ENCODE measurements at places on chromosomes 11 and 22.

GRCh38 chr11:134742224-134742612 lies 330.2 kb upstream of the B3GAT1 start:
- DNase-seq, result no peak

- no peak for DNase-seq
These were observed 73.9 kb upstream of the FGF3 start for GRCh38 chr11:69892986-69893555.

DNA sequence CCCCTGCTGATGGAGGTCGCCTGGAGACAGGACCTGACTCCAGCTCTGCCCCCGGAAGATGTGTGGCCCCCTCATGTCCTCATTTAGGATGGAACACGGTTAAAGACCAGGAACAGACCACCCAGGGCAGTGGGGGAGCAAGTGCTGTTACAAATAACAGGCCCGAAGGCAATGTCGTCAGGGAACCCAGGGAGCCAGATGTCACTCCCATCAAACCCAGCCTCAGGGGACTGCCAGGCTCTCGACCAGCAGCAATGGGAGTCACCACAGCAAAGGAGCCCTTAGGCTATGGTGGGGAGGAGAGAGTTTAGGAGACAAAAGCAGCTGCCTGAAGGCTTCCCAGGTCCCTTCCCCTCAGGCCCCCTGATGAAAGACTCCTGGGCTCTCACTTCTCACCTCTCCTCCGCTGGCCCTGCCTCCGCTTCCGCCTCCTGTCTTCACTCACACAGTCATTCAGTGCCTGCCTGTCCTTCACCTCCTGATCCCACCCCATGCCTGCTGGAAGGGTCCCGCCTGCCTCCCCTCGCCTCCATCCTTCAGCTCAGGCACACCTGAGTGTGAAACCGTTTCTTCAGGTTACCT lies 4.4 kb downstream of the RPS19BP1 start:
- DNase-seq, result no peak

- DNase-seq, result no peak
These were observed 563.1 kb upstream of the ISX start for GRCh38 chr22:34502821-34503220.

GRCh38 chr11:31812383-31813381 lies 1.6 kb upstream of the PAX6 start:
- no peak for DNase-seq

DNA sequence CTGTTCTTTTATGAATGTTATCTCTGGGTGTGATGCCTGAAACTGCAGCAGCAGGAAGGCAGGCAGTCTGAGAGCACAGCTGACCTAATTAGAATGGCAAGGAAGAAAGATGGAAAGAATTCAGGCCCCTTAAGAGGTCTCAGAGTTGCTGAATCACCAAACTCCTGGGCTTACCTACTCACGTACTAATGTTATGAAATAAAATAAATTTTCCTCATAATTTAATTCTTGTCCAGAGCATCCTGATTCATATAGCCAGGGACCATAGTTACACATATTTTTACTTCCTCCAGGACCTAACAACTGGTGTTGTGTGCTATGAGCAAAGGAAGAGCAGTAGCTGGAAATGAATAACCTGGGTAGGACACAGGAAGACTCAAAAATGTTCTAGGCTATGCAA lies 41.9 kb downstream of the SNX19 start:
- no peak for DNase-seq

GRCh38 chr11:32830413-32830738 lies 649 bp downstream of the PRRG4 start:
- no peak for DNase-seq

GRCh38 chr11:44530413-44531115 lies 34.9 kb upstream of the CD82 start:
- no peak for DNase-seq

DNA sequence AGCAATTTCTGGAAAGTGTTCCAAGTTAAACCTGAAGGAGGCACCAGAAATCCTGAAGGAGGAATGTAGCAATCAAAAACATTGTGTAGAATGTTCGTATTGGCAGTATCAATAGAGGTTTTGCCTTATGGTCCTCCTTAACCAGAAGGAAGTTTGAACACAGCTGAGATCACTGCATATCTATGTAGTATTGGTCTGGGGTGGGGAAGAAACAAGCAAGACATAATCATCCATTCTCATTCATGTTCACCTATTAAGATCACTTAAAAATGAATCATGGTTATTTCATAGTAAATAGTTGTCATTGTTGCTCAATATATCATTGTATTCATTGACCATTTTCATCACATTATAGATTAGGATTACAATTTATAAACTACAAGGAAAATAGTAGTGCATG lies 160.5 kb downstream of the DDX10 start:
- peak; percentile 2 for DNase-seq

DNA sequence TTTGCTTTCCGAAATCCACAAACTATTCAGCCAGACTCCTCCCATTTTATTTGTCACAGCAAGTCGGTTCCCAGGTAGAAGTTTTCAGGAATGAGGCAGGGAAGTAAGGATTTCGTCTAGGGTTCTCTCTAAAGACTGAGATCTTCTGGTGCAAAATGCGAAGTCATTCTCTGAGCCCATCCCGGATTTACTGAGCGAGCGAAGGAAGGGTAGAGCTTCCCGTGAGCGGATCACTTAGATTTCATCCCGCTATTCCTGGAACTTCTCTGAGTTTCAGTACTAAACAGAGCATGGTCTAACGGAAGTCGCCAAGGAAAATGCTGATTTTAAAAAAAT lies 3.1 kb upstream of the CALCA start:
- no peak for DNase-seq

DNA sequence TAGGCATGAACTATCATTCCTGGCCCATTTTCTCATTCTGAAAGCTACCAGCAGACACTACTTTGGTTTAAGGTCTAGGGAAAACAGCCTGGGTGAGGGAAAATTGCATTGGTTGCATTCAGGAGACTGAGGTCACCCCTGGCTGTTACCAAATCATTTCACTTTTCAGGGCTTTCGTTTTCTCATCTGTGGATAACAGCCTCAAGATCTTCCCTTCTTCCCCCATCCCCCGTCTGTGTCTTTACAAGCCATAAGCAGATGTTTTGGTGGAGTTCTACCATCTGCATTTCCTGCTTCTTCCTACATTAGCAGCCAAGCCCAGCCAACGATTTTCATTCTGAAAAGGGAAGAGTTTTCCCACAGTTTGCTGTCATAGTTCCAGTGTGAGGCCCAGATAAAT lies 130.4 kb downstream of the HIPK3 start:
- DNase-seq, result no peak

- DNase-seq, result no peak
These were observed 6.3 kb downstream of the BEST1 start for GRCh38 chr11:61956191-61957020.

- no peak for DNase-seq
These were observed 70.2 kb downstream of the DBX1 start for GRCh38 chr11:20089796-20090653.

DNA sequence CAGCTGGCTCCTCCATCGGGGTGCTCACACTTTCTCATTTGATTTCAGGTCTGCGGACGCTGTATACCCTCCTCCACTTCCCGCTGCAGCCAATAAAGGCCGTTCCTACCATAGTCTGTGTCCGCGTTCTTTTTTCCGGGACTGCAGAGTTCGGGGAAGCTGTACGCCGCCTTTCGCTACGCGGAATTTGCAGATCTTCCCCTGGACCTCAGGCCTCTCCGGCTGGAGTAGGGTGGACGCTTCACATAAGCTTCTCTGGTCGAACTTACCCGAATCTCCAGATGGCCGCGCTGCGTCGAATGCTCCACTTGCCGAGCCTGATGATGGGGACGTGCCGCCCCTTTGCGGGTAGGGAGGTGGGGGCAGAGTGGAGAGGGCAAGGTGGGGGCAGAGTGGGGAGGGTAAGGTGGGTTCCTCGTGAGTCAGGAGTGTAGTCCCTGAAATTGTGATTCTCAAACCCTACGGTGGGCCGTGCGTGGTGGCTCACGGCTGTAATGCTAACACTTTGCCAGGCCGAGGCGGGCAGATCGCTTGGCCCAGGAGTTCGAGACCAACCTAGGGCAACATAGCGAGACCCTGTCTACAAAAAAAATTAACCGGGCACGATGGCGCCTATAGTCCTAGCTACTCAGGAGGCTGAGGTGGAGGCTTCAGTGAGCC lies 617 bp downstream of the CSKMT start:
- DNase-seq, result no peak

Measured in HS-5 (cell line).